ENCODE measurements at places on chromosomes 1 and 21.

- DNase-seq = no peak
These were observed 96.8 kb downstream of the INTS7 start for GRCh38 chr1:211938561-211938997.

GRCh38 chr1:201260648-201261311 lies 22.5 kb upstream of the PKP1 start:
- no peak for DNase-seq

GRCh38 chr1:165253818-165254254 lies 102.7 kb downstream of the LMX1A start:
- DNase-seq = no peak

DNA sequence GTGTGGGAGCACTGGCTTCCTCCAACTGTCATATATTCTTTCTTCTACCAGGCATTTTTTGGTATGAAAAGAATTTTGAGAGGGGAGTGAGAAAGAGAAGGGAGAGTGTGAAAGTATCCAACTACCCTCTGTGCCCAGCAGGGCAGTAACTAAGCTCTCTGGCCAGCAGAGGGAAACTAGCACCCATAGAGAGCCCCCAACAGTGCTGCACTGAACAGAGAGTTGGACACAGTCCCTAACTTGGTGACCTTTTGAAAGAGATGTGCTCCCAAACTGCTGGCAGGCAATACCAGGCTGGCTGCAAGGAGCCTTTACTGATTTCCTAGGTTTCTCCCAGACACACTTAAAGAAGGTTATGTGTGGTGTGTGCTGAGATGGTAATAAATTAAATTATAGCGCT lies 118.8 kb upstream of the PBX1 start:
- DNase-seq = peak; percentile 18

DNA sequence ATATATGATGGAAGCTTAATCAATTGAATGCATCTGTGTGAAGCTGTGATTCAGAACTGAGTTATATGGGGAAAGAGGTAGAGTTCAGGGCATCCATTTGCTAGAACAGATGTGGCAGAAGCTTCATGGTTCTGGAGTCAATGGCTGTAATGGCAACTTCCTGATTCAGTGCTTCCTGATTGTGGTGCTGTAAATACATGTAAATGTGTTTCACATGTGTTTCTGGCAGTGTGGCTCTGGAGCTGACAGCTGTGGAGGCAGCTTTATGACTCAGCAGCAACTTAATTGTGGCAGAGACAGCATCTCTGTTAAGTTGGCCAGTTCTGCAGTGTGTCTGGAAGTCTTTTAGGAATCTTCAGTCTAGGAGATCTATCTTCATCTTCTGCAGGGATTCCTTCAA lies 226.6 kb upstream of the ZRANB2 start:
- DNase-seq = no peak

- no peak for DNase-seq
These were observed 5.2 kb downstream of the NCF2 start for GRCh38 chr1:183585038-183585437.

GRCh38 chr1:220889333-220889732 lies 10.1 kb downstream of the HLX start:
- DNase-seq = no peak

GRCh38 chr1:19432943-19433718 lies 52.2 kb downstream of the CAPZB start:
- no peak for DNase-seq

GRCh38 chr1:29096231-29096886 lies 27.3 kb downstream of the TMEM200B start:
- DNase-seq = peak; percentile 61

DNA sequence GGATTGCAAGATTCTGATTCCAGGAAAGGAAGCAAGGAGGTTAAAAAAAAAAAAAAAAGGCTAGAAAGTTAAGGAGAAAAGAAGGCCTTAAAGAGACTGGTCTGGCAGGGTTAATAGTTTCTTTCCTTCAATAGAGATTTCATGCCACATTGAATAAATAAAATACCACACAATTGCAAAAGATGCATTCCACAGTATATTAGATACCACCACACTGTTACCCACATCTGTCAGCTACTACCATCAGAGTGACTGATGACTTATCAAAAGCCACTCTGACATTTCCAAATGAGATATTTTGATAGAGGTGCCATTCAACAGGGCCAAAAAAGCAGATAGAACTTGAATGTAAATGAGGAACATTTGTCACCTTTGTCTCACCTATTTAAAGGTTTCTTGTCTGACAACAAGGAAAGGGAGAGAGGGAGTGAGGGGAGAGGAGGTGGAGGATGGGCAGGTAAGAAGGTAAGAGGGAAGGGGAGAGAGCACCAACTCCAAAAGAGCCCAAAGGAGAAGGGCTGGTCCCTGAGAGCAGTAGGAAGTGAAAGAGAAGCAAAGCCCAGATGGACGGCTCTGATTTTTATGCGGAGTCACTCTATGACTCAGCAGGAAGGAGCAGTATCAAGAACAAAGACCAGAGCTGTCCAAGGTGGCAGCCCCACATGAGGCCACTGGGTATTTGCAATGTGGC lies 38.3 kb downstream of the LRRN2 start:
- no peak for DNase-seq

- no peak for DNase-seq
These were observed 161.0 kb downstream of the KCNK2 start for GRCh38 chr1:215243345-215244054.

- peak; percentile 17 for DNase-seq
These were observed 26.1 kb upstream of the PRSS38 start for GRCh38 chr1:227789084-227790033.

DNA sequence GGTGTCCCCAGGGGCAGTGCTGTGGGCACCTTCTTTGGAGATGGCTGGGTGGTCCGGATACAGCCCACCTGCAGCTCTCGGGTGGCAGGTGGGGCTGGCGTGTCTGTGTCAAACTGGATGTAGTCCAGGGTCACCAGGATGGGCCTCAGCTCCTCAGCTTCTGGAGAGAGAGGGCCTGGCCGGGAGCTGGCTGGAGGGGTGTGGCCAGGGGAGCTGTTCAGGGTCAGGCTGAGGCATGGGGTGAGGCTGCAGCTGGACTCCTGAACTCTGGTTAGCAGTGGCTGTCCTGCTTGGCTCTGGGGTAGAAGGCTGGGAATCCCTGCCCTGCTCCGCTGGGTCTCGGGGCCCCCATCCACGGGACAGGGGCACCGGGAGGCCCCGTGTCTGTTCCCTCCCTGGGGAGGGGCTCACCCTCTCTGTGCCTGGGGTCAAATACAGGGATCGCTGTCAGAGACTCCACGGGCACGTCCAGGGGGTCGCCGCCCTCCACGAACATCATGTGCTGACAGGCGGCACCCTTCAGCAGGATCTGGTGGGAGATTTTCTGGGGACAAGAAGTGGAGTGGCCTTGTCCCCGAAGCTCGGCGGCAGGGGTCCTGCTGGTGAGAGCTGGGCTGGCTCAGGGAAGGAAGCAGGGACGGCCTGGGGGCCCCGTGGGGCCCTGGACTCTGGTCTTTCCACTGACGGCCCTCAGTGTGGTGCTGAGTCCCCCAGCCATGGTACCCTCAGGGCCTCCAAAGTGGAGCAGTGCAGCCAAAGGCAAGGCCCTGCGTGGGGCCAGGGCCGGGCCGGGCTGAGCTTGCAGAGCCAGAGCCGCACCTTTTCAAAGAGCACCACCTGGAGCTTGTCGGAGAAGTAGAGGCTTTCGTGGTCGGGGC lies 4.1 kb upstream of the TMEM52 start:
- DNase-seq = no peak

Measured in NCI-H1092 treated with DMSO at 0.1 percent for 48 hours (cell line).